ENCODE measurements at places on chromosomes 16 and 17. TPM values are rescaled to one million over a fixed set of nuclear protein-coding genes. Genes with fewer than 3 reads are reported as not detected.

GRCh38 chr16:75089486-75090202 is 26.9 kb downstream of the LDHD start:
- no peak for DNase-seq

The MMP28 gene
- total RNA-seq, result 8.8 TPM

- DNase-seq, result peak; percentile 82
Observed at GRCh38 chr17:82985973-82986372, 93.4 kb upstream of the METRNL start.

DNA sequence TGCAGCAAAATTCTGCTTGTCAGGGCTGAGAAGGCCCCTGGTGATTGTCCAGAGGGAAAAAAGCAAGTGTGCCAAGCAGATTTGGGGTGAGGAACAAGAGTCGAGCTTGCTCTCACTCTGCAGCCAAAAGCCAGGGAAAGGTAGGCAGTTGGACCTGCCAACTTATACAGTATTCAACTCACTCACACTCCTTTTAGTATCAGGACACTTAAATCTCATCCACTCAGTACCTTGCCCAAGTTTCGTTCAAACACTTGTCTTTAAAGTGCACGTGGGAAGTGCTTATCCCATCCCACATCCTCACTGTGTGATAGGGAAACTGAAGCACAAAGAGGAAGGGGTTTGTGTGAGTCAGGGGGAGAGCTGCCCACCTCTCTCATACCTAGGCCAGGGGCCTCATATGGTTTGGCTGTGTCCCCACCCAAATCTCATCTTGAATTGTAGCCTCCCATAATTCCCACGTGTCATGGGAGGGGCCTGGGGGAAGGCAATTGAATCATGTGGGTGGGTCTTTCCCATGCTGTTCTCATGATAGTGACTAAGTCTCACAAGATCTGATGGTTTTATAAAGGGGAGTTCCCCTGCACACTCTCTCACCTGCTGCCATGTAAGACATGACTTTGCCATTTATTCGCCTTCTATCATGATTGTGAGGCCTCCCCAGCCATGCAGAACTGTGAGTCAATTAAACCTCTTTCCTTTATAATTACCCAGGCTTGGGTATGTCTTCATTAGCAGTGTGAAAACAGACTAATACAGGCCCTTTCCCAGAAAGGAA is 25.6 kb upstream of the CES5A start:
- no peak for DNase-seq

DNA sequence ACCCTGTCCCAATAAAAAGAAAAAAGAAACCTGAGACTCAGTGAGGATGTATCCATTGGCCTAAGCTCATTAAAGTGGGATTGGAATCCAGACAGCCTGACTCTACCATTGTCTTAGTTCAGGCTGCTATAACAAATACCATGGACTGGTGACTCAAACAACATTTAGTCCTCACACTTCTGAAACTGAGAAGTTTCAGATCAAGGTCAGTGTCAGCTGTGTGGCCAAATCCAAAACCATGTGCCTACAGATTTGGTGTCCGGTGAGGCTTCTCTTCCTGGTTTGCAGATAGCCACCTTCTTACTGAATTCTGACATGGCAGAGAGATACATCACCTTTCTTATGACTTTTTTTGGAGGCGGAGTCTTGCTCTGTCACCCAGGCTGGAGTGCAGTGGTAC is 53.3 kb upstream of the KDM8 start:
- no peak for DNase-seq

DNA sequence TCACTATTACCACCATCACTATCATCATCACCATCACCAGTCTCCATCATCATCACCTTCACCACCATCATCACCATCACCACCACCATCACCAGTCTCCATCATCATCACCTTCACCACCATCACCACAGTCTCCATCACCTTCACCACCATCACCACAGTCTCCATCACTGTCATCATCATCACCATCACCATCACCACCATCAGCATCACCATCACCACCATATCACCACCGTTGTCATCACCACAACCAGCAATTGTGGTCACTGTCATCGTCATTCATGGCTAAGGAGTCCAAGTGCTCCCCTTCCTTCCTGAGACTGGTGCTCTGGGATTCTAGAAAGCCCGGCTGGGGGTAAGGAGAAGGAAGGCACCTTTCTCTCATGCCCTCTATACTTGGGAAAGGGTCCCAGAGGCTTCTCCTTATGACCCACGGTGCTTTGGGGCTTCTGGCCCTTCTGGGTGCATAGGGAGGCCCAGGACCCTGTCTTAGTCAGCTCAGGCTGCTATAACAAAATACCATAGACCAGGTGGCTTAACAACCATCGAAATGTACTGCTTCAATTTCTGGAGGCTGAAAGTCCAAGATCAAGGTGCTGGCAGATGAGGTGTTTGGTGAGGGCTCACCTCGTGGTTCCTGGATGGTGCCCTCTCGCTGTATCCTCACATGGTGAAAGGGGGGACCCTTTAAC is 93.4 kb upstream of the GSE1 start:
- DNase-seq, result no peak

DNA sequence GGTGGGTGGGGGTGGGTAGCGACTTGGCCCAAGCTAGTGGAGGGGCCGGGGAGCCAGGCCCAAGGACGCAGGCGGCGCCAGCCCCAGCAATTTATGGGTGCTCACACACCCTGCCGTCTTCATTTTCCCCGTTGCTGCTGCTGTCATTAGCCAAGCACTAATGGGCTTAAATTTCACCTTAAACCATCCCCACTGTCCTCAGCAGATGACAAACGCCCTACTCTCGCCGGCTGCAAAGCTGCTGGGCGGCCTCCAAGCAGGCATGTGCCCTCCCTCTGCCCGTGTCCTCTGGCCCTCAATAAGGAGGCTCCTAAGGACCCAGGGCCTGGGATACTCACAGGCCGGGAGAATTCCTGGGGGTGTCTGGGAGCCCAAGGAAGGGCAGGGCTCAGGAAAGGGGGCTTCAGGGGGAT is 66.1 kb downstream of the SREBF1 start:
- DNase-seq, result no peak

DNA sequence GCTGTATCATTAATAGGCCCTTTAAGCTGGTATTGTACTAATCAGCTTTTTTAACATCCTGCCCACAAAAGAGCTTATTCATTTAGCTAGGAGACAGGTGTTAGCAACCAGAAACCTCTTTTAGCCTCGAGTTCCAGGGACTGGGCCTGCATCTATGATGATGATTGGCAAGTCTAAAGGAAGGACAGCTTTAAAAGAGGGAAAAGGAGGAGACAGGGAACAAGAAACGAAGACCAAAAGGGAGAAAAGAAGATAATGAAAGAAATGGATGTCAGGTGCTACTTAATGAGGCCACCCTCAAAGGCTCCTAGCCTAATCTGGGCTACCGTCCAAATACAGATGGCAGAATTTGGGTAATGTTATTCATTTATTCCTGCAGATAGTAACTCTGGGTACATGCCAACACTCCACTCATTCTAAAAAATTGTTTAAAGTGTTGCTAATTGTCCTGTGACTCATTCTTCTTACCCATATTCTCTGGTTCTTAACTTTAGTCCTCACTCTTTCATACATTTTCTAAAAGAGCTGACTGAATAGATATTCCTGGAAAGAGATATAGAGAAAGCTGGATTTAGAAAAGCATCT is 18.7 kb upstream of the RFFL start:
- DNase-seq, result no peak

The OVCA2 gene
- 17.4 TPM for total RNA-seq

DNA sequence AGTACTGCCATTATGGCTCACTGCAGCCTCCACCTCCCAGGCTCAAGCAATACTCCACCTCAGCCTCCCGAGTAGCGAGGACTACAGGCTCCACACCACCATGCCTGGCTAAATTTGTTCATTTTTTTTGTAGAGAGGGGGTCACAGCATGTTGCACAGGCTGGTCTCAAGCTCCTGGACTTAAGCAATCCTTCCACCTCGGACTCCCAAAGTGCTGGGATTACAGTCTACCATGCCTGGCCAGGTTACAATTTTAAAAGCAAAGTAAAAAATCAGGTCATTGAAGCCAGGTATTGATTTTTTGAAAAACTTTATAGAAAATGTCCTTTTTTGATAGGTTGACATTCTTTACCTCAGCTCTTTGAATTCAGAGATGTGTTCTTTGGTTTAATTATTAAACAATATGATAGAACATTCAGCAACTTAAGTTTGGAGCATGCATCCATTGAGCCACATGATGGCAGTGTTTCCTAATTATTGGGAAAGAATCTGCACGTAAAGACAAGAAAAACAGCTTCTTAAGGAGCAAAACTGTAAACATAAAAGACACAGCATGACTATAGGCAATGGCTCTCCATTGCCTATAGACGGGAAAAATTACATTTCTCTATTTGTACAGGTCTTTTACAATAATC is 1.7 kb upstream of the SLC16A11 start:
- no peak for DNase-seq

DNA sequence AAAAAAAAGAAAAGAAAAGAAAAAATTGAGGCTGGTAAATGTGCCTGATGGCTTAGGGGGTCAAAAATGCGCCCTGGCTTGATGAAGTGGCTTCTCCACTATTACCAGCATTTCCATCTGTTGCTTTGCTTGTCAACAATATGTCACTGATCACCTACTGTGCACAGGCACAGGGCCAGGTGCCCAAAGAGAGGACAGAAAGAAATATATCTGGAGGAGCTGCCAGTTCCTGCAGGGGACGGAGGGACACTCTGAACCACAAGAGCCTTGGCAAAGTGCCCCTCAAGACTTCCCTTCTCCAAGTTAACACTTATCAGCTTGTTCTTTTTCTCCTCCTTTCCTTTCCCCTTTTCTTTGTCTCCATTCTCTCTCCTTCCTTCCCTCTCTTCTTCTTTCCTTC is 34.7 kb downstream of the GINS3 start:
- DNase-seq, result no peak

GRCh38 chr17:56222255-56222654 is 69.0 kb downstream of the ANKFN1 start:
- no peak for DNase-seq

DNA sequence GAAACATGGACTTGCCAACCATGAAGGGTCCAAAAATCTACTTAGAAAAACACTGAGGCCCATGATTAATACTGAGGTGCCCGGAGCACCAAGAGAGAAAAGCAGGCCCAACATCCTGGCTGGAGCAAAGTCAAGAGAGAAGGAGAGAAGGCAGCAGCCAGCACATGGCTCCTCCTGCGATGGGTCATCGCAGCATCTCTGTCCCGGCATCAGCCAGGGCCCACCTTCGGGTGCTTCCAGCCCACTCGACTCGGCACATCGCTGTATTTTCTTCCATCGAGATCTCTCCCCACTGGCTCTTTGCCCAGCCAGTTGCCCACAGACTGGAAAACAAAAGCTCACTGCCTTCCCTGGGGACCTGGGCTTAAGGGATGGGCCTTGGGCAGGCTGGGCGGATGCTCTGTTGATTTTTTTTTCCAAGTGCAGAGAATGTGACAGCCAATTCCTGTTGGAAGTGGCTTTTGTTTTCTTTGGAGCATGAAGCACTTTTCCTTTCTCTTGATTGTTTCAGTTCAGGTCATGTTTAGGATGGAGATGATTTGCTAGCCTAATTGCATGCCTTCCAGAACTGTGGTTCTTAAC is 58.1 kb downstream of the CYB5B start:
- DNase-seq, result peak; percentile 88

The BICDL2 gene
- total RNA-seq, result 0.10 TPM

All from posterior vena cava (tissue), 2 donors.